ENCODE measurements at places on chromosomes 11 and 22. TPM values are rescaled to one million over a fixed set of nuclear protein-coding genes. Genes with fewer than 3 reads are reported as not detected.

The PARVG gene
- total RNA-seq, result 32.5 TPM

The KCNK7 gene
- total RNA-seq, result 2.1 TPM

The SCGB1A1 gene
- total RNA-seq, result 1.1 TPM

The TESMIN gene
- total RNA-seq, result 0.94 TPM

The CCDC188 gene
- not detected for total RNA-seq

The OR4C3 gene
- total RNA-seq, result not detected

The OR51V1 gene
- total RNA-seq, result not detected

The MYRF gene
- total RNA-seq, result 1.1 TPM

The SLC36A4 gene
- total RNA-seq, result 11.2 TPM

The SLC35E4 gene
- total RNA-seq, result 10.9 TPM

The CDC45 gene
- total RNA-seq, result 80.5 TPM

The ATG16L2 gene
- 23.8 TPM for total RNA-seq

The SLC1A2 gene
- 0.03 TPM for total RNA-seq

The PKNOX2 gene
- total RNA-seq, result not detected

The IGLL1 gene
- total RNA-seq, result not detected

The TBX10 gene
- total RNA-seq, result not detected

The KCNE3 gene
- not detected for total RNA-seq

The MEI1 gene
- 13.4 TPM for total RNA-seq

The EMID1 gene
- total RNA-seq, result 0.22 TPM

The OR52N4 gene
- not detected for total RNA-seq

The RIC3 gene
- total RNA-seq, result 16.6 TPM

The TNNI2 gene
- not detected for total RNA-seq

The KRTAP5-1 gene
- not detected for total RNA-seq

The GDPD4 gene
- total RNA-seq, result not detected

The MMP8 gene
- not detected for total RNA-seq

The ST14 gene
- total RNA-seq, result 0.30 TPM
